ENCODE measurements at places on chromosomes 6 and 20.

DNA sequence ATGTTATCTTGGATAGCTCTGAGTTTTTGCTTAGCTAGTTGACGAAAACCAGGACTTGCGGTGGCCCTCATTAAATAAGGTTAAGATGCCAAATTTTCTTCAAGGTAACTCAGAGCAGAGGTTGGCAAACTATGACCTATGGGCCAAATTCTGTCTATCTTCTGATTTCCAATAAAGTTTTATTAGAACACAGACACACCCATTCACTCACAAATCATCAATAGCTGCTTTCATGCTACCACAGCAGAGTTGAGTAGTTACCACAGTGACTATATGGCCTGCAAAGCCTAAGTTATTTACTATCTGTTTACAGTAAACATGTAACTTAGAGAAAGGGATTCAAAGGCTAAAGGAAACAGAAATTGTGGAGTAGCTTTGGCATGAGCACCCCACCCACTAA lies 23.6 kb downstream of the DCDC2 start:
- no peak for DNase-seq

- no peak for DNase-seq
Measured at GRCh38 chr6:32529697-32530430, at the start of gene HLA-DRB5. TSS of gene HLA-DRB5 (minus strand) at chr6:32530287. CDS start at chr6:32530224, 63 bp downstream.

DNA sequence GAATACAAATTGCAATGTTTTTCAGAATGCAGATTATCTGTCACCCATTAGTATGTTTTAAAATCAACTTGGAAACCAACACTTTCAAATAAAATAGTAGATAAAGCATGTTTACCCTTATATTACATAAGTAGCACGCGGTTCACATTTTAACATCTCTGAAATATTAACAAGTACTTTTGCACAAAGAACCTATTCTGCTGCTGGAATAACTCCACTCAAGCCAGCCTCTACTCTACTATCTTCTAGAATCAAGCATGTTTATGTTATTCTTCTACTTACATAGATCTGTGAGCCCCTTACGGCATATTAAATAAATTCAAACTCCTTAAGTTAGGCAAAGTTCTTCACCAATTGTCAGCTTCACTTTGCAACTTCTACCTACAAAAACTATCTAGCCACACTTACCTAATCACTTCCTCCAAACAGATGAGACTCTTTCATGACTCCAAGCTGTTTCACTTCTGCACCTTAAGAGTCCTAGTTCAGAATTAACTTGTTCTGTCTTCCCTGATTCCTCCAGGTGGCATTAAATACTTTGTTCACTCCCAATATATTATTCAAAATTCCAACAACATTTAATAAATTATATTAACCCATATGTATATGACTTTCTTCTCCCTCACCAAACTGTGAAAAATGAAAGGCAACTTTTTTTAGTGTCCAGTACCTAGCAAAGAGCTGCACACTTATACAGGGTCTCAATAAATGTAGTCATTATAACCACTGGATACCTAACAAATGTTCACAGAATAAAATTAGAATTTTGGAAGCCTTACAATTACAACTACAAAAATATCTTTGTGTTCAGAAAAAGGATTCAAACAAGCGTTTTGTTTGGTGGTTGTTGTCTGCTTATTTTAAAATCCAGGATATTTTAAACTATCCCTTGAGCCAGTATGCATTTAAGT lies 12.1 kb downstream of the CEP85L start:
- DNase-seq: no peak

GRCh38 chr20:46368902-46369268 lies 37.5 kb downstream of the ELMO2 start:
- DNase-seq: no peak

- DNase-seq: no peak
Measured at GRCh38 chr6:169075211-169075914, 178.3 kb downstream of the THBS2 start.

DNA sequence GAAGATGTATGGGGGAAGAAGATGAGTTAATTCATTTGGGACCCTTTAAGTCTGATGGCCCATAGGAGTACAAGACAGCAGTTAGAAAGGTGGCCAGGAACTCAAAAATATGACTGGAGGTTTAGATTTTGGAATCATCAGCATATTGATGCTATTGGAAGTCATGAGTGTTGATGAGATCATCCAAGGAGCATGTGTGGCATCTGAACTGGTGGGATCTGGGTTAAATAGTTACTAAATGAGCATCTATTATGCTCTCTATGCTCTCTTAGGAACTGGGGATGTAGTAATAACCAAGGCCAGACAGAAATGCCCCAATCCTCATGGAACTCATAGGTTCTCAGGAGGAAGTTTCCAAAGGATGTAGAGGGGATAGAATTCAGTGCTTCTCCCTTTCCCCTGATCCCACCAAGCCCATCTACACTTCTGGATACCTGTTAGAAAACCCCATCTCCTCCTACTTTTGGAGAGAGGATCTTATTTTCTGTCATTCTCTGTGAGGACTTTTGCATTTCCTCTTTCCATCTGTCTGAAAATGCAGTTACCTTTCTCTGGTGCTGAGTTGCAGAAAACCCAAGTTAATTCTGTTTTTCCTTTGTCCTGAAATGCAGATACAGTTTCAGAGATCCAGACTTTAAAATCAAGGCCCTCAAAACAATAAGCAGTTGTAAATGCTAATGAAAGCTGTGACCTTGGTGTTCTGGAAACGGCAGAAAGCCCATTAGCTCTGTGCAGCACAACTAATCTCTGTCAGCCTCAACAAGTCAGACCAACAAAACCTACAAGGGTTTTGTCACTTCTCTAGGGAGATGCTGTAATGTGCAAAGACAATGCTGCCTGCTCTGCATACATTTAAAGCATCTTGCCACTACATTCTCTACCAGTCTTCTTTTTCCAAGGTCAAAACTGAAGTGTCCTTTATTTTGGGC lies 65.8 kb downstream of the TBC1D7 start:
- no peak for DNase-seq

GRCh38 chr6:66605011-66605410 lies 898.0 kb upstream of the EYS start:
- no peak for DNase-seq

DNA sequence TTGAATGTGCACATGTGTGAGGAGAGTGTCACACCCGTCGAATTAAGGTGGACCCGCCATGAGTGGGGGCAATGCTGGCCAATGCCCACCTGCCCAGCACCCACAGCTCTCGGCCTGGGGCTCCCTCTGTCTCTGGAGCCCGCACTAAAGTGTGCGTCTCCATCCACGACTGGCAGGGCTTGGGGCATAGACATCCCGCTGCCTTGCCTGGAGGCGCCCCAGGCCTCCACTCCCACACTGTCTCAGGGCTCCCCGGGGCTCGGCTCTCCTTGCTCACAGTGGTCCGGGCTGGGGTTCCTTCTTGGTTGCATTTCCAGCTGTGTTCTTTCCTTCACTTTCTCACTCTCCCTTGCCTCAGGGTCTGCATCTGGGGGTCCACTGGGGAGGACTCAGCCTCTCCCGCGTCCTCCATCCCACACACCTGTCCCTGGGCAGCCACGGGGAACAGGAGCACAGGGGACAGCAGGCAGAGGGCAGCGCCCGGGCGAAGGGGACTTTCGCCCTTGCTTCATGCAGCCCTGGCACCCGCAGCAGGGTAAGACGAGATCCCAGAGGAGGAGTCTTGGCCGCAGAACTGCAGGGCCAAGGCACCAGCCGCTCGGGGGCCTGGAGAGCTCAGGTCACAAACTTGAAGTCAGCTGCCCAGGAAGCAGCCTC lies 20.1 kb upstream of the MRGBP start:
- no peak for DNase-seq

- no peak for DNase-seq
Measured at GRCh38 chr20:48455651-48456365, 372.0 kb downstream of the PREX1 start.

DNA sequence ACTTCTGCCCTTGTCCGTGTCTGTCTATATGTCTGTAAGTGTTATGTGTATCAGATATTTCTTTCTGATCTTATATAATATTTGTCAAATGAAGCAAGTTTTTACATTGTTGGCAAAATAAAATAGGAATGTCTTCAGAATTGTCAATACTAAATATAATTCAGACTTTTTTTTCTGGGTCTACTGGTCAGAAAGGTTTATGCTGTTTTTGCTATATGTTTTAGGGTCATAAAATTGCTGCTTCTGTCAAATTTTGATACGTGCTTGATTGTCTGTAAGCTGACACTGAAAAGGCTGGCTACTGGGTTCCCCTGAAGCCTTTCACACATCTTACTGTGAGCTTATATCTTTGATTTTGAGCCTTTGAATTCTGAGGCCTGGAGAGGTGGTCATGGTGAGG lies 20.1 kb downstream of the LGSN start:
- DNase-seq: no peak

- no peak for DNase-seq
Measured at GRCh38 chr6:159887761-159888160, 3.0 kb upstream of the MAS1 start.

DNA sequence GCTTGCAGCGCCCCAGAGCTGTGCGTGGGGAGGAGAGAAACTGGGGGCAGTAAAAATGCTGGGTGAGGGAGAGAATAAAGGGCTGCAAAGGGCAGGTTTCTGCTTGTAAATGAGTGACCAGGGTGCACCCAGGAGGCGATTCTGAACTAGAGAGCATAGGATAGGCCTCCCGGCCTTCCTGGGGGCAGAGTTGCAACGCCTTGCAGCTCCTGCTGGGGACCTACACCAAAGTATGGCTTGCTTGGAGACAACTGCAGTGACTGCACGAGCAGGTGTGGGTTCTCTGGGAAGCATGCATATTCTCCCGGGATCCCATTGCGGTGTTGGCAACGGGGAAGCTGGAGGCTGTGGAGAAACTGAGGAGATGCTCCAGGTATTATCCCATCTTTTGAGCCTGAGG lies 111.6 kb upstream of the SPACA1 start:
- DNase-seq: no peak

- no peak for DNase-seq
Measured at GRCh38 chr6:159829526-159829925, 29.4 kb downstream of the PNLDC1 start.

- DNase-seq: no peak
Measured at GRCh38 chr6:79702691-79703090, 71.6 kb downstream of the SH3BGRL2 start.

DNA sequence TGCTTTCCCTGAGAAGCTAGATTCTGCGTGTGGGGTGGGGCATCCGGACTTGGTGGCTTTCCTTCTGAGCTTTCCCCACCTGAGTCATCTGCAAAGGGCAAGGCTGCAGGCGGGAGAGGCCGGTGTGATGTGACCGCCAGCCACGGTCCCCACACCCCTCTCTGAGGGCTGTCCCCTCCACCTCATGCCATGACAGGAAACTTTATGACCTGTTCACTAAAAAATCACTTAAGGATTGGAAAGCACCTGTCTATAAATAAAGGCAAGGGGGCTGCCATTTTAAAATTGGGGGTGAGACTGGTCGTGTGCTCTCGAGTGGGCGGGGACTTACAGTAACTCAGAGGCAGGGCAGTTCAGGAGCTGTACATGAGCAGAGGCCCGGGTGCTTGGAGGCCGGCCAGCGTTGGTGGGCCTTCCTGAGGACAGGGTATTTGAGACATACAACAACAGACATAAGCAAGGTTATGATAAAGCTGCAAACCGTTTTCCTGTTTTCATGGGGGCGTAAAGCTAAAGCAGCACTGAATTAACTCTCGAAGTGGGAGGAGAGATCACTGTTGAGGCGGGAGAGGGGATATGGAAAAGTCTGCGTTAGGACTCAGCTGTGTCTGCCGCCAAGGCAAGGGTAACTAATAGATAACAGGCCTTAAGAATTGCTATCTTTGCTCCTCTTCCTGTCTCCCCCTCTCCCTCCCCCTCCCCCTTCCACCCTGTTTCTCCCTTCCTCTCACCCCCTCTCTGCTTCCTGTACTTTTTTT lies 16.1 kb upstream of the SERPINB1 start:
- DNase-seq: no peak

DNA sequence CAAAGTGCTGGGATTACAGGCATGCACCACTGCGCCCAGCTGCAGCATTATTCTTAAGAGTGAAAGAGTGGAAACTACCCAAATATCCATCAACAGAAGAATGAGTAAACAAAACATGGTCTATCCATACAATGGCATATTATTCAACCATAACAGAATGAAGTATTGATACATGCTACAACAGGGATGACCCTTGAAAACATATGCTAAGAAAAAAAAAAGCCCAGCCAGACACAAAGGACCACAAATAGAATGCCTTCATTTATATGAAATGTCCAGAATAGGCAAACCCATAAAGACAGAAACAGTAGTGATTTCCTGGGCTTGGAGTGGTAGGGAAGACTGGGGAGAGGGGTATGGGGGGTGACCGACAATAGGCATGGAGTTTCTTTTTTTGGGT lies 7.1 kb downstream of the TUBB2B start:
- DNase-seq: no peak

GRCh38 chr20:33926425-33926824 lies 67.3 kb upstream of the RALY start:
- no peak for DNase-seq

- no peak for DNase-seq
Measured at GRCh38 chr20:41174782-41175181, 37.4 kb downstream of the PLCG1 start.

DNA sequence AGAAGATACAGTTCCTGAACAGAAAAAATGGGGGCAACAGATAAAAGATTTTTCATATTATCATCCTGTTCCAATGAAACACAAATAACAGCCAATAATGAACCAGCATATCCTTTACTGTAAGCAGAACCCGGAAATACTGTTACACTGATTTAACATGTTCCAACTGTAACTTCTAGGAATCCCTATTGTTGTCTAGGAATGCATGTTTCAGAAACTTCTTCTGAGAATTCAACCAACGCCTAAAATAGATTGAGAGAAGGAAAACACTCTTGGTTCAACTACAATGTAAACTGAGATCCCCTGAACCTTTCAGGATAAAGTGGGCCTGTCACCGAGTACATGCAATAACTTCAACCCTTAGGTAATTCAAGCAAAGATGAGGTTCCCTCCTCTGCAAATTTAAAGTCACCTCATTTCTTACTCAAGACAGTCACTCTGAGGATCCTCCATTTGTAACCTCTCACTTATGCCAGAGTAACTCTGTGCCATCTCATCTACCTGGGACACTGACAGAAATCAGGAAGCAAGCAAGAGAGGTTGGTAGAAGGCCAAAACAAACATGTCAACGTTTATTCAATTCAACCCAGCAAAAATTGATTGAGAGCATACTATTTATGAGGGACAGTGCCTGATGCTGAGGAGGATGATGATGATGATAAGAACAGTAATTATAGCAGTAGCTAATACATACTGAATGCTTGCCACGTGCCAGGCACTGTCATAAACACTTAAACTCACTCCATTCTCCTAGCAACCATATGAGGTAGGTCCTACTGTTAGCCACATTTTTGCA lies 14.1 kb downstream of the UBE3D start:
- DNase-seq: no peak

GRCh38 chr6:98295515-98296175 lies 538.7 kb upstream of the POU3F2 start:
- no peak for DNase-seq

DNA sequence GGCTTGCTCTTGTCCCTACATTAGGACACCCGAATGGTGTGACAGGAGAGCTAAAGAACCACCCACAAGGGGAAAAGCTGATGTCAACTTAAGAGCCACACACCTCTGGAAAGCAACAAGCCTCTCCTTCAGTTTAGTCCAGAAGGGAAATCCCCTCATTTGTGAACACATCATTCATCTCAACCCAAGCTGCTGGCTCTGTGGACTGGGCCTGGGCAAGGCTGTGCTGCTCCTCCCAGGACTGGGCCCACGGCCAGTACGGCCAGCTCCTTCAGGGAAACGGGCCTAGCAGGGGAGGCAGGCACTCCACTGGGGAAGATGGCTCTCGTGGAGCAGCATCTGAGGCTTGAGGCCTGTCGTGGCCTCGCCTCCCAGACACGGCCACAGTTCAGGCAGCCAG lies 12.8 kb upstream of the SLC4A11 start:
- no peak for DNase-seq

GRCh38 chr6:114276783-114277182 lies 66.0 kb downstream of the HS3ST5 start:
- DNase-seq: no peak
